ENCODE measurements at places on chromosomes 16 and 17.

GRCh38 chr17:66340720-66341119 lies 38.3 kb downstream of the PRKCA start:
- no peak for DNase-seq

- no peak for DNase-seq
These were observed 172.6 kb downstream of the CCT6B start for GRCh38 chr17:34788696-34789095.

DNA sequence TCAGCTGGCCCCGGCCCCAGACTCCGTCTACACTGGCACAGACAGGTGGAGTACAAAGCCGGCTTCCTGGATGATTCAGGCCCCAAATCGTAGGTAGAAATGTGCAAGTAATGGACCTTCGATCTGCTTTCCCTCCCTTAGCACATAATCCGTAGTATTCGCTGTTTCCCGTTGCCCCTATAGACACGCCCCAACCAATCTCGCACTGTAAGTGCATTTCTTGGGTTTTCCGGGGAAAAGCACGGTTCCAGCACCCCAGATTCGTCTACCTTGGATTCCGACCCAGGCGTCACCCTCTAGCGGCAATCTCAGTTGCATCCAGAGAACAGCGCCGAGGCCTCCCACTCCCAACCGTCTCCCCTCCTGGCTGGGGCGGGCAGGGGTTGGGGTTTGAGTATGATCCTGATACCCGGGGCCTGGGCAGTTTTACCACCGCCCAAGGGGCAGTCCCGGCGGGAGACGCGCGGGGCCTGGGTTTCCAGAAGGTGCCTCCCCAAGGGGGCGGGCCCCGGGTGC lies 12.1 kb upstream of the FOXF1 start:
- no peak for DNase-seq

DNA sequence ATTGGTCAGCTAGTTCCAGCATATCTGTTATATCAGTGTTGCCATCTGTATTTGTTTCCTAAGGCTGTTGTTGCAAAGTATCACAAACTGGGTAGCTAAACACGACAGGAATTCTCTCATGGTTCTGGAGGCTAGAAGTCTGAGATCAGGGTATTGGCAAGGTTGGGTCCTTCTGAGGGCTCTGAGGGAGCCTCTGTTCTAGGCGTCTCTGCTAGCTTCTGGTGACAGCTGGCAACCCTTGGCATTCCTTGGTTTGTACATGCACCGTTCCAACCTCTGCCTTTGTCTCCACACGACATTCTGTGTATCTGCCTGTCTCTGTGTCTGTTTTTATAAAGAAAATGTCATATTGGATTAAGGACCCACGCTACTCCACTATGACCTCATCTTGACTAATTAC lies 219.9 kb upstream of the NLRP1 start:
- DNase-seq = no peak

DNA sequence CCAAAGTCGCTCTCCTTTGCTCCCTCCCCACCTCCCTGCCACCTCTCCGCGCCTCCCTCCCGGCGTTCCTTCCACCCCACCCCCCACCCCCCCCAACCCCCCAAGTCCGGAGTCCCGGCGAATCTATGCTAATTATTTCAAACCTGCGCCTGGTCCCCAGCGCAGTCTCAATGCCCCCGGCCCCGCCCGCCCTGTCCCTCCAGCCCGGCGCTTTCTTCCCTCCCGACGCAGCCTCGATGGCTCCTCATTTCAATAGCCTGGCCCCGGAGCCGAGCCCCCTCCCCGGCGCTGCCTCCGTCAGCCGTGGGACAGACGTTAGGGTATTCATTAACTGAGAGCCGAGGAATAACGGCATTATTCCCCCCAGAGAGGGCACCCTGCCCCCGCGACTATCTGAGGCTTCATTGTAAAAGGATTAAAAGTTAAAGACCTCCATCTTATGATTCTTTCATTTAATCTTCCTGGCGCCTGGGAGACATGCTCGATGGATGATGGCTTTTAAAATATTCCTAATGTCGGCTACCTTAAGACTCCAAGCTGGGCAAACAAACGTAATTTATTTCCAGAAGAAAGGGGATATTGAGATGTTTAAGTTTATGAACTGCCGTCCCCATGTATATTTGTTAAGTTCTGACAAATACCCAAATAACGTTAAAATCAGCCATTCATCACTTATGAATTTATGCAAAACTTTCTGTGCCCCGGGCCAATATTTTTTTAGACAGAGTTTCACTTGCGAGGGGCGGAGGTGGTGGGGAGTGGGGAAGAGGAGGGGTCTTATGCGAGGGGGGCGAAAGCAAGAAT lies 3.4 kb downstream of the NOG start:
- no peak for DNase-seq

DNA sequence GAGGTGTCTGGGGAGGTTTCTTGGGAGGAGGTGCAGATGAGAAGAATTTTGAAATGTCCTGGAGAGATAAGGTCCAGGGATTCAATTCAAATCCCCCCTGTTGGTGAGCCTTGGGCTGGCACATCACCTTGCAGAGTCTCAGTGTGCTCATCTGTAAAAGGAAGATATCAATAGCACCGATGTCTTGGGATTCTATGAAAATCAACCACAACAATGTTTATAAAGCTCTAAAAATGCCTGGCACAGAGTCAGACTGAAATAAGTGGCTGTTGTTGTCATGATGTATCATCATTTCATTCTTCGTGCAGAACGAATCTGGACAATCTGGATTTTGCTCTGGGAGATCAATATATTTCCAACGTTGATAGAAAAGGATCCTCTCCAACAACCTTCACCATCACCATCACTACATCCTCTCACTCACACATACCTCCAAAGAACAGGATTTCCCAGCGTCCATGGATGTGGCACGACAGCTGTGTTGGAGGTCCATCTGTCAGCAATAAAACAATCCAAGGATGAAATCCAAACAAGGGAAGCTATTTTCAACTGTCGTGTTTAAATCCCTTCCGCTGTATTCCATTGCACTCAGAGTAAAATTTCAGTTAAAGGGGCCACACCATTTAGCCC lies 393.7 kb upstream of the DYNLRB2 start:
- no peak for DNase-seq

DNA sequence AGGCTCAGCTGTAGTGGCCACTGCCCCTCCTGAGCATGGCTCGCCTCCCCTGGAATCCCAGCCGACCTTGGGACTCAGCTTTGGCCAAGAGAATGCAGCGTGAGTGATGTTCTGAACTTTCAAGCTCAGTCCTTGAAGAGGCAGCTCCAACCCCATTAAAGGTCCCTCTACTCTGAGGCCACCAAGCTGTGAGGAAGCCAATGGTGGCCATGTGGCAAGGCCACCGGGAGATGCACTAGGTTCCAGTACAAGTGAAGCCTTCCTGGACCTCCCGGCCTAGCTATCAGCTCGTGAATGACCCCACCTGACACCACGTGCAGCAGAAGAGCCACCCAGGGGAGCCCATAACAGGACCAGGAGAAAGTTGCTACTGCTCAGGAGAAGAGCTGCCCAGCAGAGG lies 81.7 kb upstream of the GNG13 start:
- no peak for DNase-seq

DNA sequence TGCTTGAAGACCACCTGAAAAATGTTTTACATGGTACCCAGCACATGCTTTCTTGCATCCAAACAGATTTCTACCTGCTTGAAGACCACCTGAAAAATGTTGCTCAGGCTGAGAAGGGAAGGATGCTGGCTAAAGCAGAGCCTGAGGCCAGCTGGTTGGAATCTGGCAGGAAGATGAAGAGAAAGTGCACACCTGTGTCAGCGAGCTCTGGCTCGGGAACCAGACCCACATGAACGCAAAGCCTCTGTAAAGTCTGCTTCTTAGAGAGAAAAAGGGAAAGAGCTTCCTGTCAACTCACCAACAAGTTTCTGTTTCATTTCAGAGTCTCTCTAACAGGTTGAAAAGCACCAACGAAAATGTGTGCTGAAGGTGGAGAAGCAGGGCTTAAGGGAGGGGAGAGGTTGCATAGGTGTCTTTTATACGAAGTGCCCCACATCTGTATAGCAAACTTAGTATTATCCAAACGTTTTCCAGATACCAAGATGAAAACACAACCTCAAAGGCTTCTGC lies 226.0 kb downstream of the TOX3 start:
- DNase-seq = no peak

GRCh38 chr17:58317421-58318064 lies 11.1 kb downstream of the TSPOAP1 start:
- peak; percentile 76 for DNase-seq

DNA sequence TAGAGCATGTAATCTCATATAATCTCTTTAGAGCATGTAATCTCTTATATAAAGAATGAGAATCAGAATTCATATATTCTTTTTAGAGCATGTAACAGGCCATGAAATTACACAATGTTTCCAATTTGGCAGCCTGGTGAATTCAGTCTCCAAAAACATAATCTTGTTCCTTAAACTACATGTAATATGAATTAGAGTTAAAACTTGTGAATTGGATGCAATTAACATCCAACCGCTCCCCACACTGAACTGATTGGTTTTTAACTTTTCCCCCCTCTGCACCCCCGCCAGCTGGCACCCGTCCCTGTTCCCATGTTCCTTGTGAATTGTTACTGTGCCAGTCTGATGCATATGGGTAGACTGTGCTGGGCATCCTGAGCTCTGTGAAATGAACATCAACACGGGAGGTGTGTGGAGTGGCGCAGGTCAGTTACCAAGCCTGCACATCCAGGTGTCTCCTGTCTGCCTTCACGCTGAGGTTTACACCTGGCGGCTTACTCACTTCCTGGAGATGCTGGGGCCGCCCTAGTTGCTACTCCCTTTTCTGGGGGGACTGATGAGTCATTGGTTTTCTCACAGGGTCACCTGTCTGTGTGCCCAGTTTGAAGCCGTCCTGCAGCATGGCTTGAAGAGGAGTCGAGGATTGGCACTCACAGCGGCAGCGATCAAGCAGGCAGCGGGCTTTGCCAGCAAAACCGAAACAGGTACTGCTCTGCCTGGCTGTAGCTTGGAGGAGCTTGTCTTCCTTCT lies 50.4 kb downstream of the SNX29 start:
- DNase-seq = no peak

- peak; percentile 39 for DNase-seq
These were observed at the start of gene TNS4 for GRCh38 chr17:40501499-40501911. TSS of gene TNS4 (minus strand) at chr17:40501623. CDS start at chr17:40496425, 5,198 bp downstream.

- no peak for DNase-seq
These were observed 43.2 kb upstream of the CCL1 start for GRCh38 chr17:34406226-34406625.

- DNase-seq = no peak
These were observed 108.3 kb downstream of the HAPSTR1 start for GRCh38 chr16:9199751-9200150.

DNA sequence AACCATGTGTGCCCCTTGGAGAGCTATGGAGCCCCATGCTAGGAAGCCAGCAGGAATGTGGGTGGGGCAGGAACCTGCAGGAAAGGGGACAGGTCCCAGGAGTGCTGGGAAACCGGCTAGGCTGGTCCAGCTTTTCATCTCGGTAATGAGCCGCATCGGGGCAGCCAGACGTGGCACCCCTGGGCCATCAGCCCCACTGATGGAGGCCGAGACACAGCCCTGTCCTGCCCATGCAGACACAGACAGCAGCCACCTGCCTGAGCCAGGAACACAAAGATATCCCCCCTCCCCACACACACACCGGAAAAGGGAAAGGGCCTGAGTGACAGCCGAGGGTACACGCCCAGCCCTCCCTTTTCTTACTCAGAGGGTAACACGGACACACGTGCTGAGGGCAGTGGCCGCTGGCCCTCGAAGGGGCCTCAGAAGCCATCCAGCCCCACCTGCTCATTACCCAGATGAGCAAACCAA lies 18.1 kb downstream of the PPL start:
- DNase-seq = no peak

GRCh38 chr16:66459878-66460277 lies 32.8 kb downstream of the BEAN1 start:
- DNase-seq = peak; percentile 38

All from cardiac septum (tissue), 1 donor.